NCI-H2081 treated with DMSO at 0.1 percent for 48 hours (cell line): ENCODE measurements at places on chromosomes 13 and 19.

- no peak for DNase-seq
These were observed 17.7 kb downstream of the ZNF763 start for GRCh38 chr19:11982526-11982925.

DNA sequence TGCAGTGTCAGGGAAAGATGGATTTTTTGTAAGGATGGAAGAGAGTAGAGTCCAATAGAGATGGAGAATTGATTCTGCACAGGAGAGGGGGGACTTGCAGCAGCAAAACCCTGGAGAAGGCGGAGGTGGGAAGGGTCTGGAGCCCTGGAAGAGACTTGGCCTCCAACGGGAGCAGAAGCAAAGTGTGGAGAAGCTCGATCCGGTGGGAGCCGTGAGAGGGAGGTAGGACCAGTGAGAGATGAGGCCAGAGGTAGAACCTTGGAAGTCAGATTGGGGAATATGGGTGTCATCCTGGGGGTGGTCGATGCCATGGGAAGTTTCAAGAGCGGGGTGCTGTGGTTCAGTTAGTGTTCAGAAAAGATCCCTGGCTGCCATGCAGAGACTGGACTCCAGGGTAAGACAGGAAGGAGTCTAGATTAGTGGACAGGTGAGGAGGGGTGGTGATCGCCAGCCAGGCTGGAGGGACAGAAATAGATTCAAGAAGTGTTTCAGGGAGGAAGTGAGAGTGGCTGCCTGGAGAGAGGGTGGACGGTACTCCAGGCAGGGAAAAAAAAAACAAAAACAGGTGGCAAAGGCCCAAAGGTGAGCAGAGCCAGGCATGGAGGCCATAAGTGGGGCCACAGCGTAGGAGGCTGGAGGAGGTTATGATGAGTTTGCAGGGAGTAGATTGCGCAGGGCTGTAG lies 2.6 kb downstream of the PPP5C start:
- DNase-seq = no peak

GRCh38 chr19:48378194-48378570 lies 13.2 kb downstream of the KDELR1 start:
- DNase-seq = no peak

DNA sequence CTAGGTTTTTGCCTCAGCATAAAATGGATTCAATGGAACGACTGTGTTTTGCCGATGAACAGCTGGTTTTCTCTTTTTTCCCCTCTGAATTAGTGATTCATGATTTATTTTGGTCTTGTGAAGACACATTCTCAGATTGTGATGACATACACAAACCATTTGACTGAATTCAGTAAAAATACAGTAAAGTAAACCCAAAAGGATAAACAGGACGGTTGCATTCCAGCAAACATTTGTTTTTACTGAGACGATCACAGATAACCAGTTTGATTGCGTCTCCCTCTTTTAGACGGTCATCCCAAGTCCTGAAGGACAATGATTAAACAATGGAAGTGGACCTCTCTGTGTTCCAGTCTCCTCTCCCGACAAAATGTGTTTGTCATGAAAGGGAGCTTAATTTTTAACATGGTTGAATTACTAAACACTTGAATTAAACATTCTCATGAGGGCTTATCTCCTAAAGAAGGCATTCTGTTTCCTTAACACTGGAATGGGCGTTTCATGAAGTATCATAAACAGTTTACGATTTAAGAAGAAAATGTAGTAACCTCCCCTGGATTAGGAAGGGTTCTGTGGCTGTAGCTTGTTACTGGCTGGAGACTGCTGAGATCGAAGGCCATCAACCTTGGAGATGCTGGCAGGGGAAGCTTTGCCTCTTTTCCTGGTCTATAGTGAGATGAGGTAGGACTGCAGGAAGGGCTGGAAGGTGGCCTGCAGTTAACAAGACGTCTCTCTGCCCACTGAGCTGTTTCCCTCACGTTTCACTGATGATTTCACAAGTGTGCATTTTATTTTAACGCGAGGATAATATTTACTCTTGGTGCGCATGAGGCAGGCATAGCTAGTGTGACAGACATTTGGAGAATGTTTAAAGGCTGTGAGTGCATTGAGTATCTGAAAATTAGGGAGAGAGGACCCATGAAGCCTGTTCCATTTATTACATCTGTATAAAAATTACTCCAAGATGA lies 457.9 kb downstream of the FGF9 start:
- no peak for DNase-seq

DNA sequence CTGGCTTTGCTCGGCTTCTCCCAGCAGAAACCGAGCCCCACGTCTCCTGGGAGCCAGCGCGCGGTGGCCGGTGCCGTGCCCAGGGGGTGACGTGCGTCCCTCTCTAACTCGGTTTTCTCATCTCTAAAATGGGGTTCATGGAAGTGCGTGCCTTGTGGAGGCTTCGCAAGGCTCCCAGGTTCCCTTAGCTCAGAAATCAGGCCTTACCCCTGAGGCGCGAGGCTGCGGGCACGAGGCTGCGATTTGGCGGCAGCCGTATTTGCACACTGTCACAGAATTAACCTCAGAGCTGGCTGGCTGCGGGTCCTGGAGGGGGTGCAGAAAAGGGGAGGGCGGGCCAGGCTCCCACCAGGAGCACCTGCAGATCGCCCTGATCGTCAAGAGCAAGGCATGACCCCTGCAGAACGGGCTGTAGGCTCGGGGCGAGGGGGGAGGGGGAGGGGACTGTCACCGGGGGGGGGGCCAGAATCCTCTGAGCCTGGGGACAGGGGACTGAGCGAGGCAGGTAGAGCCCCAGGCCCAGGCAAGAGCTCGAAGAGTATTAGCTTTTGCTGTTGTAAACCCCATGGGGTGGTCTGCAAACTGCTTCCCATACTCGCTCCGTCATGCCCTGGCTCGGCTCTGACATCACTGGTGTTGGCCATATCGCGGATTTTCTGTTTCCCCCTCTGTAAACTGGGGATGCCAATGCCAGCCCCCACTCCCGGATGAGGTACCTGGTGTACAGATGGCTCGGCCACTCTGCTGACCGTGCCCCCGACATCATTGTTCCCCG lies 62.2 kb downstream of the CCNE1 start:
- no peak for DNase-seq

DNA sequence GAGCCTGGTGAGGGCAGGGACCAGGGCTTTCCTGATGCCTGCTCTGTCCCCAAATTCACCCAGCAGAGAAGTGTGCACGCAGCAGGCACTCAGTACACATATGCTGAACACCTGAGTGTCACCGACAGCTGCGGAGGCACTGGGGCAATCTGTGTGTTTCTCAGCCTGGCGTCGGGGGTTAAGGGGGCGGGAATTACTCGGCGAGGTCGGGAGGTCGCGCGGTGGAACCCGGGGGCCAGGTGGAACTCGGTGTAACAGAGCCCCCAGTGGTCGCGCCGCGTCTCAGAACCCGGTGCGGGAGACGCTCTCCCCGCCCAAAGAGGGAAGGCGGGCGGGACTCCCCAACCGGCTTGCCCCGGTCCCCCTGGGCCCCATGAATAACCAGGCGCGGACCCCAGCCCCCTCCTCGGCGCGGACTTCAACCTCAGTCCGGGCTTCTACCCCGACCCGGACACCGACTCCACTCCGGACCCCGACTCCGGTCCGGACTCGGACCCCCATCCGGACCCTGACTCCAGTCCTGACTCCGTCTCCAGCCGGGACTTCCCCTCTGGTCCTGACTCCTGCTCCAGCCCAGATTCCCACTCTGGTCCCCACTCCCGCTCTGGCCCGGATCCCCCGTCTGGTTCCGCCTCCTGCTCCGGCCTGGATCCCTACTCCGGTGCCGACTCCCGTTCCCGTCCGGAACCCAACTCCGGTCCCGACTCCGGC lies at the start of gene SELENOV:
Gene SELENOV, plus strand, starts transcription at position 300 of the 711 bp plus-strand sequence. Its CDS starts 74 bp downstream, at position 374.
- DNase-seq = no peak

DNA sequence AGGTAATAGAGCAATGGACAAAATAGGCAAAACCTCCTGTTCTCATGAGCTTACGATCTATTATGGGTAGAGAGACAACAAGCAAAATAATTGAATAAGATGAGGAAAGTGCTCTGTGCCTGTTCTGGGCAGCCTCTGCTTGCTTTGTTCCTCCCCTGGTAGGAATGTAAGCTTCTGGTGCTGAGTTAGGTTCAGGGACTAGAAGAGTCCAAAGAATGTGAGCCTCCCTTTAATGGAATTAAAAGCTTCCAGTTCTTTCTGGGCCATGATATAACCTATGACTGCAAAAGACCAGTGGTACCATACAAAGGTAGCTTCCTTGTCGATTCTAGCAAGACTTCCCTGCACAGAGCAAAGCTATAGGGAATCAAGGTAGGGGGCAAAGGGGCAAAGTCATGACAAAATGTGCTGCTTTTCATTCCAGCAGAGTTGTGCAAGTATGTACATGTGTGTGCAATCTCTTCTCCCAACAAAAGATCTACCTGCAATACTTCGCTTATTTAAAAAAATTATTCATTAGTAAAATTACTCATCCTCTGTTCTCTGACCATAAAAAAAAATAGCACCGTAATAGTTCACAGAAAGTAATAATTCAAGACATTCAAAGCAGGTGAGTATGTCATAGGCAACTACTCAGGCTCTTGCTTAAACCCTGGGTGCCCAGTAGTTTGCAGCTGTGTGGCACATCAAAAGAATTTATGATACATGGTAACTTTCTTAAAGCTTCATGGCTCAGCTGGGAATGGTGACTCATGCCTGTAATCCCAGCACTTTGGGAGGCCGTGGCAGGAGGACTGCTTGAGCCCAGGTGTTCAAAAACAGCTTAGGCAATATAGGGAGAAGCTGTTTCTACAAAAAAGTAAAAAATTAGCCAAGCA lies 21.4 kb downstream of the ACOD1 start:
- no peak for DNase-seq

GRCh38 chr19:14530005-14530348 lies 583 bp downstream of the TECR start:
- no peak for DNase-seq

GRCh38 chr19:57900311-57900710 lies 11.5 kb upstream of the ZNF814 start:
- DNase-seq = no peak

- no peak for DNase-seq
These were observed 35.4 kb upstream of the ONECUT3 start for GRCh38 chr19:1717970-1718264.

GRCh38 chr19:6023085-6023682 lies 45.2 kb upstream of the RANBP3 start:
- DNase-seq = no peak

DNA sequence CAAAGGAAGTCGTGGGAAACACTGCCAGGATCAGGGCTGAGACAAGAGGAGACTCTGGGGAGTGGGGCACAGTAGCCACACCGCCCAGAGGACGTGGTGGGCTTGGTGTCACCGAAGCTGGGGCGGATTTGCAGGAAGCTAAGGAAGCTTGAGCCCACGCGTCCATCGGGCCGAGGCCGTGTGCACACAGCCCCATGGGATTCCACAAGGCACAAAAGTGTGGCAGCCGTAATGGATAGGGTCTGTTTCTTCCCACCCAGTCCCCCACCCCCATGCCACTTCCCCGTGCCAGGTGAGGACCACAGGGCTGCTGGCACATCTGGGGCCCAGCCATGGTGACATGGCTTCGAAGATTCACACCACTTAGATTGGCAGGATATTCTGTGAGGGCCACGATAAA lies 153.2 kb upstream of the SPACA7 start:
- DNase-seq = no peak

- DNase-seq = no peak
These were observed 1168.4 kb downstream of the SLITRK1 start for GRCh38 chr13:82713687-82714405.

DNA sequence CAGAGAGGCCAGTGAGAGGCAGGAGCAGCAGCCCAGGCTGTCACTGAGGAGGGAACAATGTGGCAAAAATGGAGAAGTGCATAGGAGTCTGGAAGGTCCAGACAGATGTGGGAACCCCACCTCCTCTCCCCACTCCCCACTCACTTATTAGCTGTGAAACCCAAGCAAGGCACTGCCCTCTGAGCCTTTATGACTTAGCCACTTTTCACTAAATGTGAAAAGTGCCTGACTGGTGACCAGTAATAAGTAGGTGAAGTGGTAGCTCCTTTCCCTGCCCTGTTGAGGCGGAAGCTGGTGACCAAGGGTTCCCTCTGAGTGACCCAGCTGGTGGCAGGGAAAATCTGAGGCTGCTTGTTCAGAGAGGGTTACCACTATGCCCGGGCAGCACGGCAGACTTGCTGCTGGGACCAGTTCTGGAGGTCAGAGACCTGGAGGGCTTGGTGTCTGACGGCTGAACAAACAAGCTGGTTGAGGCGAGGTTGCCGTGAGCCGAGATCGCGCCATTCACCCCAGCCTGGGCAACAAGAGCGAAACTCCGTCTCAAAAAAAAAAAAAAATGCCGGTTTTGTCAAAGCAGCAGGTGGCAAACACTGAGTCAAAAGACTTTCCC lies 80.0 kb downstream of the ZNF429 start:
- DNase-seq = no peak

DNA sequence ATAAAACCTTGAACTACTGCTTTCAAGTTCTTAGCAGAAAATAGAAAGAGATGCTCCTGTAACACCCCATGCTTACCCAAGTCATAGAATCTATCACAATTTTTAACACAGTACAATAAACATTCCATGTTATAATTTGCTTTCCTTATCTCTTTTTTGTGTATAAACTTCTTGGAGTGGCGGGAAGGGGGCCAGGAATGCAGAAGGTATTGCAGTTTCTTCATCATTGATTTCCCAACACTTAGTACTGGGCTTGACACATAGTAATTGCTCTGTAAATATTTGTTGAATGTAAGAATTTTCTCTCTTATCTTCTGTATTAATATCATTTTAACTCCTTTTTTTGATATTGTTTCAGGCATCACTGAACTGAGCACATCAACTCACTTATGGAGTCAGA lies 535.8 kb downstream of the KCTD12 start:
- no peak for DNase-seq

DNA sequence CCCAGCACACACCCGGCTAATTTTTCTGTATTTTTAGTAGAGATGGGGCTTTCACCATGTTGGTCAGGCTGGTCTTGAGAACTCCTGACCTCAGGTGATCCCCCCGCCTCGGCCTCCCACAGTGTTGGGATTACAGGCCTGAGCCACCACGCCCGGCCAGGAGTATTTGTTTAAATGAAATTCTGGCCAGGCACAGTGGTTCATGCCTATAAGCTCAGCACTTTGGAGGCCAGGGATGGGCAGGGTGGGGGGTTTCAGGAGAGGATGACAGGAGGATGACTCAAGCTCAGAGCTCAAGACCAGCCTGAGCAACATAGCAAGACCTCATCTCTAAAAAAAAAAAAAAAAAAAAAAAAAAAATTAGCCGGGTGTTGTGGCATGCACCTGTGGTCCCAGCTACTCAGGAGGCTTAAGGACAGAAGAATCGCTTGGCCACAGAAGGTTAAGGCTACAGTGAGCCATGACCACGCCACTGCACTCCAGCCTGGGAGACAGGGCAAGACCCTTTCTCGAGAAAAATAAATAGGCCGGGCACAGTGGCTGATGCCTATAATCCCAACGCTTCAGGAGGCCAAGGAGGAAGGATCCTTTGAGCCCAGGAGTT lies 8.2 kb upstream of the DHDH start:
- no peak for DNase-seq

GRCh38 chr19:4199699-4200293 lies 17.3 kb downstream of the ANKRD24 start:
- no peak for DNase-seq

DNA sequence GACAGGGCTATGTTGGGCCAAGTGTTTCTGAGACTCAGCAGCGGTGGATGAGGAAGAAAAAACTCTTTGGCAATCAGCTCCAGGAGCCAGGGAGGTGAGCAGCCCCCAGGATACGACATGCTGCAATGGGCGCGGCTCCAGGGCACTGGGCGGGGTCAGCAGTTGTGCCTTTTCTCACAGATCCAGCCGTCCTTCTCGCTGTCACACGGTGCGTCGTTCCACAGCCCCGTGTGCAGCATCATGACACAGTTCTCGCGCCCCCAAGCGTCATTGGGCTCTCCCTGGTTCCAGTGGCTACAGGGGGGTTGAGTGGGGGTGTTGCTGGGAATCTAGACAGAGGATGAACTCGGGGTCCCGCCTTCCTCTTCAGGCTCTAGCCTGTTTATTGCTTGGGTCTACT lies 2.7 kb downstream of the CLEC4G start:
- DNase-seq = no peak
